Motor neuron (in vitro differentiated cells): ENCODE measurements at places on chromosomes 2 and 18.

DNA sequence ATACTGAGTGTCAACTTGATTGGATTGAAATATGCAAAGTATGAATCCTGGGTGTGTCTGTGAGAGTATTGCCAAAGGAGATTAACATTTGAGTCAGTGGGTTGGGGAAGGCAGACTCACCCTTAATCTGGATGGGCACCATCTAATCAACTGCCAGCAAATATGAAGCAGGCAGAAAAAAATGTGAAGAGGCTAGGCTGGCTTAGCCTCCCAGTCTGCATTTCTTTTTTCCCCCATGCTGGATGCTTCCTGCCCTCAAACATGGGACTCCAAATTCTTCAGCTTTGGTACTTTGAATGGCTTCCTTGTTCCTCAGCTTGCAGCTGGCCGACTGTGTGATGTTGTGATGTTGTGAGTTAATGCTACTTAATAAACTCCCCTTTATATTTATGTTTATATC is 577.4 kb downstream of the CPS1 start:
- no peak for ATAC-seq

DNA sequence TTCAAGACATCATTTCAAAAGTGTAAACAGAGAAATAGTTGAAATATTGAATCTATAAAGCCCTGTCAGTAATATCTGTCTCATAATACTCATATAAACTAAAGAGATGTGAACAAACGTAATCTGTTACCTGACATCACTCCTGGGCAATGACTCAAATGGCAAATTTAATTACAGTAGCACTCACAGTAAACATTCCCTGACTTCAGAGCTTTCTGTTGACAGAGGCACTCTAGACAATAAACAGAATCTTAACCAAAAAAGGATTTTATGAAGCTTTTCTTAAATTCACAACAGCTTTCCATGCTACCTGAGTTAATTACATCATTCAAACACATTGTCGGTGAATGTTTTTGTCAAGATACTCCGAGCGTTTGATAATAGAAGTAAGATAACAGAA is 128.1 kb upstream of the PDE1A start:
- ATAC-seq, result no peak

DNA sequence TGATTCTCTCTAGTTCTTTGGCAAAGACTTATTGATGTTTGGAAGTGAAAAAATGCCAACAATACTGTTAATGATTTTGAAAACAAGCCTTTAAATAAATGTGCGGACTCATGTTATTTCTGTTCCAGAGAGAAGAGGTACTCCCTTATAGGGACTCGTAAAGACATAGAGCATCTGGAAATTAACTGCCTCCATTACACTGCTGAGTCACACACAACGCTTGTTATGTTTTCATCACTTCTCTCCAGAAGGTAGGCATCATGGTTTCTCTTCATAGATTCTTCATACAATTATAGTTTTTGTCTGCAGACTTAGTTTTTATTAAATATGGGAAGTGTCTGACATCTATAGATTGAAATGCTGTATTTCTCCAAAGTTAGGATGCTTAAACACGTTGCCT is 302.5 kb upstream of the EPC2 start:
- no peak for ATAC-seq

DNA sequence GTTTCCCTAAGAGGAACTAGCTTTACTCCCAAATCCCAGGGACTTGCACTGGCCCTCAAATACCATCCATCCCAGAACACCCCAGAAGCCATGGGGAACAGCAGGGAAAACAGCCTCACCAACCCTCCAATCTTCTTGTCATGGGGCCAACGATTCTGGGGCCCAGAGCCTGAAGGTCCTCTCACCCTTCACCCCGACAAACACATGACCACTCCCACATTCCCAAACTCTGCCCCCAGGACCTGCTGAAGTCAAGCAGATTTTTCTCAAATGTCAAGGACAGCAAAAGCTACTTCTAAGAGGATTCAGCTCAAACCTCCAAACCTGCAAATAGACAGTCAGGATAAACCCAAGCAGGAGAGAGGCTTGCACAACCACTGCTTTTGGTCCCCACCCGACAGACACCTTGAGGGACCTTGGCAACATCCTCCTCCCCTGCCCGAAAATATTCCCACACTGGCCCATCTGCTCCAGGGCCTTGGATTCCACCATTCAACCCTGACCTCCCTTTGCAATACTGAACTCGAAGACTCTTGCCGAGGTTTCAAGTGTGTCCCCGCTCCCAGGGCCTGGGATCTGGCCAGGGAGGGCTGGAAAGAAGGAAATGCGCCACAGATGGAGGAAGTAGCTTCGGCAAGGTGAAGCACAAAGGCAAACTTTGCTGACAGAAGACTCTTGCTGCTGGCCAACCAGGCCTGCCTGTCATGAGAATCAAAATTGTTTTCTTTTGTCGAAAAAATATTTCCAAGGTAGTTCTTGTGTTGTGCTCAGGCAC is 143.3 kb downstream of the ZFP36L2 start:
- no peak for ATAC-seq
